ENCODE measurements at places on chromosomes 12 and 14.
A peak's percentile ranks its signal among the peaks of the same experiment; 100 is the strongest.

- no peak for DNase-seq
Observed at GRCh38 chr12:30330565-30330964, 365.1 kb downstream of the IPO8 start.

GRCh38 chr14:45199230-45199629 lies 53.8 kb downstream of the MIS18BP1 start:
- no peak for DNase-seq

- no peak for DNase-seq
Observed at GRCh38 chr14:103418481-103418818, 33.2 kb downstream of the MARK3 start.

- DNase-seq, result no peak
Observed at GRCh38 chr14:94673071-94673470, 60.9 kb downstream of the SERPINA3 start.

DNA sequence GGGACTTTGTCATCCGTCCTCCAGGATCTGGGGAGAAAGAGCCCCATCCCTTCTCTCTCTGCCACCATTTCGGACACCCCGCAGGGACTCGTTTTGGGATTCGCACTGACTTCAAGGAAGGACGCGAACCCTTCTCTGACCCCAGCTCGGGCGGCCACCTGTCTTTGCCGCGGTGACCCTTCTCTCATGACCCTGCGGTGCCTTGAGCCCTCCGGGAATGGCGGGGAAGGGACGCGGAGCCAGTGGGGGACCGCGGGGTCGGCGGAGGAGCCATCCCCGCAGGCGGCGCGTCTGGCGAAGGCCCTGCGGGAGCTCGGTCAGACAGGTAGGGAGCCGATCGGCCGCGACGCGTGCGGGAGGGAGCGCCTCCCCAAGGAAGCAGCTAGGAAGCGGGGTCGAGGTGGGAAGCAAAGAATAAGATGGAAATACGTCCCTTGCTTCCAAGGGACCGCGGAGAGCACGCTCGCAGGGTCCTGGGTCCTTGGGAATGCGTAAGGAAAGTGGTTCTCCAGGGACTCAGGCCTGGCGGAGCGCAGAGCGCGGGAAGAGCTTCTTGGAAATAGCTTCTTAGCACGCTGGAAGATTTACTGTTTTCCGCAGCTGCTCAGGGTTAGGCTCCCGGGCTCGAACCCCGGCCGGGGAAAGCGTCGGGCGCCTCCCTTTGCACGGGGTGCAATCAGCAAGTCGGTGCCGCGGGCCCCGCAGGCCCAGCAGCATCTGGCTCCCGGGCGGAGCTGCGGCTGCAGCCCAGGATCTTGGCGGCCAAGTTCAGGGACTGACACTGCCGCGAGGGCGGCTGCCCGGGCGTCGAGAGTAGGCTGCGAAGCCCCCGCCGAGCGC lies 457 bp downstream of the SOCS2 start:
- no peak for DNase-seq

DNA sequence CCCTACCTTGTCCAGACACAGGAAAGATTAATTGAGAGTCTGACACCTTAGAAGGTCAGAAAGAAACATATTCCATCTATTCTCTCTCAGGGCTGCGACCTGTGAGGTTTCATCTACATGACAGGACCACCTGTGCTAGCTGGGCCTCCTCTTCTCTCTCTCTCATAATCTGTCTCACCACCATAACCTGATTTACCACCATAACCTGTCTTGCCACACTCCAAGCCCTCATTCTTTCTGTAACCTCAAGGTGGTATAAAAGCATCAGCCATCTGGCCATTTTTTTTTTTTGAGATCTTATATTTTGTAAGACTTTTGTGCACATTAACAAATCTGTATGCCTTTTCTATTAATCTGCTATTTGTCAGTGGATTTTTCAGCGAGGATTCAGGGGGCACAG lies 75.5 kb downstream of the ACADS start:
- no peak for DNase-seq

GRCh38 chr14:27916326-27916725 lies 850.3 kb upstream of the FOXG1 start:
- no peak for DNase-seq

DNA sequence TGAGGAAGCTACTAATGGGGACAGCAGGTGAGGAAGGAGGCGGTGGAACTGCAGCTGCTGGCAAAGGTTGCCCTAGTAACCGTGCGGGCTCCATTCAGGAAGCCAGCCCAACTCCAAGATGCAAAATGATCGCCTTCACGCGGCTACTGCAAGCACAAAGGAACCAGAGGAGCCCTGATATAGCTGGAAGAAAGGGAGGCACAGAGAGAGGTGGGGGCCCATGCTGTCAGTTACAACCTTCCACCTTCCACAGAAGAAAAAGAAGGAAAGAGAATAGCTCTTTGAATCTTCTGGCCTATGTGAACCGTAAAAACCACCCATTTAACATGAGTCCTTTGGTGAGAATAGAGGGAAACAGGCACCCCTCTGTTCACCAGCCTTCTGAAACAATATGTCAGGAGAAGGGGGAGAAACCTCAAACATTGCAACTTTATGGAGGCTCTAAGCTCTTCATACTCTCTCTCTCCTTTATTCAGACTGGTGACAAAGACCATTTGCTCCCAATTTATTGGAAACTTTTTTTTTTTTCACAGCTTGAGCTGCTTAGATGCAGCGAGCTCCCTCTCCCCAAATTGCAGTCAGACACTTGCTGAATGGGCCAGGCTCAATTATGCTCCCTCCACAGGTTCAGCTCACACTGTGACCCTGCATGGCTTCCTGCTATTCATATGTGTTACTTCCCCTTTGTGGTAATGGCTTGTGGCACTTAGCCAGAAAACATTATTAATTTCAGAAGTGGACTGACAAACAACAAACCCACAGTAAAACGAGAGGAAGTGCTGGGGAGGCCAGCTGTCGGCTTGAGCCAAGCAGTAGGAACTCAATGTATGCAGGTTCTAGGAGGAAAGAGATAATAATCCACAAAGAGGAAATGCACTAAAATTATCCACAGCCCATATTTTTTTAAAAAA lies 6.2 kb downstream of the DUSP6 start:
- peak; percentile 80 for DNase-seq

- DNase-seq, result no peak
Observed at GRCh38 chr12:113655919-113656318, 184.2 kb upstream of the LHX5 start.

DNA sequence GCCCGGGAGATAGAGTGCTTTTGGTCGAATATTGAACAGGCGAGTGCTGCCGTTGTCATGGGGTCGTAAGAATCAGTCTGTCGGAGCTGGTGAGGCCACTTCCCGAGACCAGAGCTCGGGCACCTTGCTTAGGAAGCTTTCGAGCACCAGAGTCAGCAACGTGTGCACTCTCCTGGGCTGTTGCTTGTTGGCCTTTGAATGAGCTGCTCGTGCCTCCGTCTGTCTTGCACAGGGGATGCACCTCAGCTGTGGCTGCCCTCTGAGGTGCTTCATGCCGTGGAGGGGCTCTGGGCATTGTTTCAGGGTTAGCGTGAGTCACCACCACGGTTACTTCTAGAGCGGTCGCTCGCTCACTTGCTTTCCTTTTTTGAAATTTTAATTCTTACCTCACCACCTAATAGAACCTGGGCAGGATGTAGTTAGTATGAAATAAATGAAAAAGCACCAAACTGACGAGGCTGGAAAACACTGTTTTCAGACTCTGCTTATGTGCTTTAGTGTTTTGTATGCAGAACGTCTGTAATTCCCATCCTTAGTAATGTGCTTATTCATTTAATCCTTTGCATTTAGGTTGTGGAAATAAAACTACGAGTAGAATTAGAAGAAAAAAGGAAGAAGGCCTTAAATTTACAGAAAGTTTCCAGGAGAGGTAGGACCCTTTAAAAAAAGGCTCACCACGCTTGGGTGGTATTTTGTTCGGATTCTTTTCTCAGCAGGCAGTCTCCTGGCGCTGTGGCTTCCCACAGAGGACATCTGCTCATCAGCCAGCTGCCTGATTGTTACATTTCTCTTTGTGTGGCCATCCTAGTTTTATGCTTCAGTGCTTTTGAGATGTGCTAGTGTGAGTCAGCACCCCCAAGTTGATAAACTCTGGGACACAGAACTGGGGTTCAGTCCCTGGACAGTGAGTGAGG lies 40.6 kb downstream of the EP400 start:
- DNase-seq, result no peak

- no peak for DNase-seq
Observed at GRCh38 chr12:52552055-52552454, 890 bp downstream of the KRT71 start.

DNA sequence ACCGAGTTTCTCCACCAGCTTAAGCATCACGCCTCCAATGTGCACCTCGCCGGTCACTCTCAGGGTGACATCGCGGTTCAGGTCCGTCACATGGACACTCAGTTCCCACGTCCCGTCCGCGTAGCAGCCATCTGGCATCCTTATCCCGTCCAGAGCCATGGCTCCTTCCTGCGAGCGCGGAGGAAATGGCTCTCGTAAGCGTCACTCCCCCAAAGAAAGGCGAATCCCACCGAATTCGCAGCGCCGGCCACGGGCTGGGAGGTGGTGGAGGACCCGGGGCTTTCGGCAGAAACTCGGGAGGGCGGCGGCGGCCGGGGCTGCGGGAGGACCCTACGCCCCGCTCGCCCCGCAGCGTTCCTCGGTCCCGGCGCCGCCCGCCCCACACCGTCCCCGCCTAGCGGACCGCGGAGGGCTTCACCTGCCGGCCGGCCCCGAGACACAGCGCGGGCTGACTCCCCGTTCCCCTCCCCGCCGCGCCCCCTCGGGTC lies 396 bp downstream of the FERMT2 start:
- DNase-seq, result no peak

GRCh38 chr12:107484941-107485340 lies 200.7 kb upstream of the PWP1 start:
- DNase-seq, result no peak

GRCh38 chr12:104057771-104058197 lies 6.5 kb upstream of the HCFC2 start:
- DNase-seq, result no peak

GRCh38 chr12:6605421-6606330 lies 1.5 kb downstream of the CHD4 start:
- DNase-seq, result no peak

GRCh38 chr14:72315714-72316113 lies 383.5 kb downstream of the RGS6 start:
- DNase-seq, result no peak

- DNase-seq, result no peak
Observed at GRCh38 chr12:100142851-100143559, at the start of gene BLTP3B. BLTP3B (minus strand) TSS chr12:100142874; CDS start chr12:100142635, 239 bp downstream.

- DNase-seq, result no peak
Observed at GRCh38 chr12:13205809-13206559, 9.5 kb downstream of the EMP1 start.

GRCh38 chr14:59360923-59361794 lies 104.0 kb downstream of the GPR135 start:
- DNase-seq, result peak; percentile 14

DNA sequence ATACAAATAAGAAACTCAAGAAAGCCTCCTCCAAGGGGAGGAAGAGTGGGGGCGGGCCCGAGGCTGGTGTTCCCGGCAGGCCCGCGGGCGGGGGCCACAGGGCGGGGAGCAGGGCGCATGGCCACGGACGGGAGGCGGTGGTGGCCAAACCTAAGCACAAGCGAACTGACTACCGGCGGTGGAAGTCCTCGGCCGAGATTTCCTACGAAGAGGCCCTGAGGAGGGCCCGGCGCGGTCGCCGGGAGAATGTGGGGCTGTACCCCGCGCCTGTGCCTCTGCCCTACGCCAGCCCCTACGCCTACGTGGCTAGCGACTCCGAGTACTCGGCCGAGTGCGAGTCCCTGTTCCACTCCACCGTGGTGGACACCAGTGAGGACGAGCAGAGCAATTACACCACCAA lies 8.7 kb downstream of the DACT1 start:
- DNase-seq, result no peak

GRCh38 chr12:96988919-96989318 lies 81.9 kb downstream of the NEDD1 start:
- DNase-seq, result no peak

DNA sequence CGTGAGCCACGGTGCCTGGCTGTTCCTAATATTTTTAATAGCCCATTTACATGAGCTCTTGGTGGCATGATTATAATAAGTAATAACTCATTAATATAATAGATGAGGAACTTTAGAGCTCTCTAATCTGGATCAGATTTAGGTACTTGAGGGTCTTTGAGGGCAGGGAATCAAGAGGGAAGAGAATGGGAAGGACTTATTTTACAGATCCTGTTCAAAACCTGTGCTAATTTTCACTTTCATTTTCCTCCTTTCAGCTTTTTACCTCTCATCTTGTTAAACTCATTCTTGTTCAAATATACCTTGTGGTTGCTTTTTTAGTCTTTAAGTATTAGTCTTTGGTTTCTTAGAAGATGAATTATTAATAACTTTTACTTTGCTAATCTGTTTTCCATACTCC lies 5.6 kb downstream of the NECAP1 start:
- DNase-seq, result no peak

- no peak for DNase-seq
Observed at GRCh38 chr14:79614448-79614847, 596.9 kb downstream of the DIO2 start.

DNA sequence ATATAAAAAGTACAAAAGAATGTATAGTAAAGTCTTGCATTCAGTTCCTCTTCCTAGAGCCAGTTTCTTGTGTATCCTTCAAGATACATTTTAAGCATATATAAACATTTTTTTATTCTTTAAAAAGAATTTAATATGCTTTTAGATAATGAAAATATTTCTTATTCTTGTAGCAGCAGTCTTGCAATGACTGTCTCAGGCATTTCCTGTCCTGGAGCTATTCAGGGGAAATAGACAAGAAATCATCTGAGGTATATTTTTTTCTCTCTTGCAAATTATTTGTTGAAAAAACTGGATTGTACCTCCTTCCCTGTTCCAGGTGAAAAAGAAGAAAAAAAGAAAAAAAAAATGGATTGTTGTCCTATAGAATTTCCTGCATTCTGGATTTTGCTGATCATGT lies 17.0 kb upstream of the ERBB3 start:
- no peak for DNase-seq

GRCh38 chr12:130685850-130686249 lies 30.2 kb downstream of the RIMBP2 start:
- no peak for DNase-seq

GRCh38 chr12:69908203-69908602 lies 83.2 kb downstream of the MYRFL start:
- no peak for DNase-seq

DNA sequence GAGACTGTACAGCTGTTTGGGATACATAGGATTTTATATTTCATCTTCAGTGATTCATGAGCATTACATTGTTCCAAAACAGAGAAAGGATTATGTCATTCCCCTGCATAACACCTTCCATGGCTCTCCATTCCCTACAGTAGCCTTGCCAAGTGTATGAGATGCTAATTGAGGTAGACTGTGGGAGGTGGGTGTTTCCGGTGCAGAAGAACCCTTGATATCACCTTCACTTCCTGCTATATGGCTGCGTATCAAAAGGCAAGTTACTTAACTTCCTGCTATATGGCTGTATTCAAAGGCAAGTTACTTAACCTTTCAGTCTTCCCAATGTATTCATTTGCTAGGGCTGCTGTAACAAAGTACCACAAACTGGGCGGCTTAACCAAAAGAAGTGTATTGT lies 11.2 kb downstream of the FAR2 start:
- no peak for DNase-seq

GRCh38 chr12:49018261-49019119 lies at the start of gene PRKAG1:
PRKAG1 (minus strand) TSS chr12:49018776; CDS start chr12:49018740, 36 bp downstream.
- DNase-seq, result peak; percentile 46

GRCh38 chr14:70935135-70935534 lies 27.9 kb downstream of the PCNX1 start:
- no peak for DNase-seq

GRCh38 chr12:124610629-124611558 lies 43.5 kb upstream of the NCOR2 start:
- no peak for DNase-seq

GRCh38 chr12:124680863-124681778 lies 113.7 kb upstream of the NCOR2 start:
- DNase-seq, result no peak

Measured in NCI-H2081 treated with DMSO at 0.1 percent for 48 hours (cell line).